Peyer's patch (tissue), 4 donors: ENCODE measurements at places on chromosomes 2 and 18. TPM values are rescaled to one million over a fixed set of nuclear protein-coding genes. Genes with fewer than 3 reads are reported as not detected.

CRYGD gene
- total RNA-seq, result not detected

SIGLEC15 gene
- total RNA-seq, result not detected

CTAGE1 gene
- total RNA-seq, result not detected

DNA sequence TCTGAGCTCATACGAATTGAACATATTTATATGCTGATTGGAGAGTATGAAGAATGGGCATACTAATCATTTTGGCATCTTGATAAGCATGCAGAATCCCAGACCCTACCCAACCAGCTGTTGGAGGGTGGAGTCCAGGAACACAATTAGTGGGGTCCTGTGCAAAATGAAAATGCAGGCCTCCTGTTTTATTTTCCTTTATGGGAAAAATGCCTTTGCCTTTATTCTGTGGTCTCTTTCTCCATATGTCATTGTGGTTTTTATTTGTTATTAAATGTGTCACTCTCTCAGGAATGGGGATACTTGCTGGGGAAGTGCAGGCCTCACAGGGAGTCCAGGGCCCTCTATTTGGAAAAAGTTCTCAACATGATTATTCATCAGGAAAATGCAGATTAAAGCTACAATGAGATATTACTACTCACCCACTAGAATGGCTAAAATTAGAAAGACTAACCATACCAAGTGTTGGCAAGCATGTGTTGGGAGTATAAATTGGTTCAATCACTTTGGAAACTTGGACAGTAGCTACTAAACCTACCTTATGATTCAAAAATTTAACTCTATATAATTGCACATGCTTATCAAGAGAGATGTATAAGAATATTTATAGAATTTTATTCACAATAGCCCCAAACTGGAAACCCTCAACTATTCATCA lies 223.1 kb upstream of the FBXO11 start:
- DNase-seq, result no peak
- no peak overlapping the region for H3K4me3 ChIP-seq

EFEMP1 gene
- 16.3 TPM for total RNA-seq

DNA sequence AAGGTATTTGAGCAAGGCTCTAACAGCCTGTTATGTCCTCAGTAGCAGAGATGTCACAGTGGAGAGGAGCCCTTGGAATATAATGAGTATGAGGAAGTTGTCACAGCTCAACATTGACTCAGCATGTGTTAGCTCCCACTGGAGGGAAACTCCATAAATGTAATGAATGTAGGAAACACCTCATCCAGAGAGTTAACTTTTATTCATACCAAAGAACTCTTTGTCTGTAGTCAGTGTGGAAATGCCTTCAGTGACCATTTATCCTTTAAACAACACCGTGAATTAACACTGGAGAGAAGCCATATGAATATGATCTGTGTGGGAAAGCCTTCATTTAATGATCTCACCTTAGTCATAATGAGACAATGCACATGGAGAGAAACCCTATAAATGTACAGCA lies 59.7 kb downstream of the CYP1B1 start:
- no peaks in the 10 kb centered on the region for H3K27me3 ChIP-seq
- H3K4me3 ChIP-seq, result no peak overlapping the region
- no peak overlapping the region for H3K27ac ChIP-seq
- no peaks in the 10 kb centered on the region for H3K4me1 ChIP-seq
- no peaks in the 10 kb centered on the region for H3K36me3 ChIP-seq

DNA sequence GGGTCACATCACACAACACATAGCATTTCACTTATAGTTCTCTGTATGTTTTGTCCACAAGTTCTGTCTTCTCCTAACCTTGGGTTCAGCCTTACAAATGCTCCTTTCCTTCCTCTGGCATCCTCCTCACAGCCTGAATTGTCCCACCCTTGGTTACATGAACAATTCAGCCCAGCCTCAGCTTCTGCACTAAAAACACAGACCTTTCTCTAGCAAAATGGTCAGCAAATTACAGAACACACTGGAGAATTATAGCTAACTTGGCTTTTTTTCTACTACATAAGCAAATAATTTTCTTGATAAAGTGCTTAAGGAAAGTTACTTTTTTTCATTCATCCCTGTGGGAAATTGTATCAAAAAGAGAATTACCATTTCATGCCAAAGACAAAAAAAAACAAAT lies 94.8 kb upstream of the COL5A2 start:
- no peaks in the 10 kb centered on the region for H3K4me1 ChIP-seq
- H3K27ac ChIP-seq, result no peak overlapping the region
- H3K27me3 ChIP-seq, result no peaks in the 10 kb centered on the region

NHEJ1 gene
- 75.5 TPM for total RNA-seq

GRCh38 chr2:151973901-151974199 lies 125.0 kb downstream of the CACNB4 start:
- DNase-seq, result no peak
- no peaks in the 10 kb centered on the region for H3K27me3 ChIP-seq
- H3K36me3 ChIP-seq, result no peaks in the 10 kb centered on the region
- H3K27ac ChIP-seq, result no peak overlapping the region
- H3K4me1 ChIP-seq, result no peaks in the 10 kb centered on the region

DNA sequence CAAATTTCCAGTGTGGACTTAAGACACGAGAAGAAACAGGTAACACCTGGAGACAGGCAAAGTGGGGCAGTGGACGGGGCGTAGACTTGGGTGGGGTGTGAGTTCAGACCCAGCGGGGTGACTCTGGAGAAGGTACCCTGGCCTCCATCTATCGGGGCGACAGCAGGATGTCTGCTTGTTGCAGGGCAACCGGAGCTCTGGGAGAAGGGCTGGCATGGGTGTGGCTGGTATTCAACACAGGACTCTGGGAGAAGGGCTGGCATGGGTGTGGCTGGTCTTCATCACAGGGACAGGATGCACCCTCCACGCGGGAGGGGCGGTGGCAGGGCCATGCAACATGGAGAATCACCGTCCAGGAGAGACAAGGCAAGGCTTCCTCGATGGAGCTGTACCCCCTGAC lies 198.5 kb downstream of the HDAC4 start:
- no peak overlapping the region for H3K27ac ChIP-seq
- H3K27me3 ChIP-seq, result no peaks in the 10 kb centered on the region
- no peak overlapping the region for H3K4me3 ChIP-seq
- no peaks in the 10 kb centered on the region for H3K4me1 ChIP-seq

GRCh38 chr18:389658-390357 lies 110.7 kb downstream of the COLEC12 start:
- no peak for DNase-seq
- H3K27ac ChIP-seq, result no peak overlapping the region
- no peaks in the 10 kb centered on the region for H3K27me3 ChIP-seq
- H3K4me1 ChIP-seq, result no peaks in the 10 kb centered on the region

GRCh38 chr2:55418072-55418471 lies 1.6 kb downstream of the CCDC88A start:
- H3K4me1 ChIP-seq, result peaks cover 6% of the 10 kb centered on the region
- DNase-seq, result no peak
- H3K27me3 ChIP-seq, result no peaks in the 10 kb centered on the region
- H3K4me3 ChIP-seq, result no peak overlapping the region

- H3K4me3 ChIP-seq, result no peak overlapping the region
- no peak for DNase-seq
Observed at GRCh38 chr2:224969633-224970260, 72.5 kb downstream of the DOCK10 start.

MRO gene
- not detected for total RNA-seq

ALPI gene
- total RNA-seq, result 309 TPM

GRCh38 chr2:42895134-42895790 lies 102.9 kb upstream of the HAAO start:
- H3K36me3 ChIP-seq, result no peaks in the 10 kb centered on the region
- DNase-seq, result no peak
- no peak overlapping the region for H3K27ac ChIP-seq
- no peaks in the 10 kb centered on the region for H3K27me3 ChIP-seq
- no peak overlapping the region for H3K4me3 ChIP-seq

BCL2 gene
- total RNA-seq, result 16.2 TPM

DNA sequence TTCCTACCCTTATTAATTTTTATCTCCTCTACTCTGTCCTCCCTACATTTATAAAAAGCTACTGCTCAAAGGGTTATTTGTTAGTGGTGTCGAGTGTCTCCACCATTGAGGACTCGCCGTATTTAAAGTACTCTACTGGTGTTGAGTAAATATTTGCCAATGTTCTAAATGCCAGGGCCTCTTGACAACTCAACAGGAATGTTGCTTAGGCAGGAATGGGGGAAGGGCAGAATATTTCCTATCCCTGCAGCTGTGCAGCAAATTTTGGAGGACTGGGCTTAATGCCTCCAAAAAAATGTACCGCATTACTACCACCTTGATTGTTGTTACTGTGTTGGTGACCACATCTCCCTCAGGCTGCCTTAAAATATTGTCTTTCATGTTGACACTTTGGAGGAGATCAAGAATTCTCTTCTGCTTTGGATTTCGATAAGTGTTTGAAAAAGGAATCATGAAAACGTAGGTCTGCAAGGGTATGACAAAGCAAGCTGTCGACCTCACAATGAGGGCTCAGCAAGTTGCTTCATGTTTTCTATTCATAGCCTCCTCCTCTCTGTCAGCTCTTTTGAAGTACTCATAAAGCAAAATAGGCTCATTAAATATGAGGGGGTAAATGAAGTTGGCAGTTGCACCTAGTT lies 84.3 kb downstream of the EFEMP1 start:
- H3K36me3 ChIP-seq, result no peaks in the 10 kb centered on the region
- no peaks in the 10 kb centered on the region for H3K27me3 ChIP-seq
- no peak overlapping the region for H3K27ac ChIP-seq
- H3K4me1 ChIP-seq, result no peaks in the 10 kb centered on the region
- no peak overlapping the region for H3K4me3 ChIP-seq
- no peak for DNase-seq

DNA sequence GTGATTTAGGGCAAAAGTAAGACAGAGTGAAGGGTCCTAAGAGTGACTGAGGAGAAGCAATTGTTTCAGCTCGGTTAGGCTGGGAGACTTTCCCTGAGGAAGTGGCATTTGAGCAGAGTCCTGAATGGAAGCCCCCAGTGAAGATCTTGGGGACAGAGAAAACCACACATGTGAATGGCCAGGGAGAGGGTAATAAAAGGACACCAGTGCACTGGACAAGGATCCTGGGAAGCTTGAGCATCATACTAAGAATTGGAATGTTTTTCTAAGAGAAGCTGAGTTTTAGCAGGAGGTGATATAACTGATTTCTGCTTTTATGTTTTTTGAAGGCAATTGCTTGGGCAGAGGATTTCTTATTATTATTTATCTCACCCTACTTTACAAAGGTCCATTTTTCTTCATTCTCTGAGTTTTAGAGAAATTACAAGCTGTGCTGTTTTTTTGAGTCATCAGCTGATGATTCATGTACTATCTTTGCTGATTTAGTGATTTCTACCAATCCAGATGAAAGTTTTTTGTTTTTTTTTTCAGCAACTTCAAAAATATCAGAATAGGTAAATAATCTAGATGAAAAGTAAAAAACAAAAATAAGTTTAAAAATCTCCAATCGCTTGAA lies 43.5 kb downstream of the MFSD6 start:
- no peak for DNase-seq
- H3K27me3 ChIP-seq, result no peaks in the 10 kb centered on the region
- no peaks in the 10 kb centered on the region for H3K4me1 ChIP-seq
- H3K4me3 ChIP-seq, result no peak overlapping the region
- no peaks in the 10 kb centered on the region for H3K36me3 ChIP-seq
- no peak overlapping the region for H3K27ac ChIP-seq

RAB6C gene
- total RNA-seq, result not detected

DNA sequence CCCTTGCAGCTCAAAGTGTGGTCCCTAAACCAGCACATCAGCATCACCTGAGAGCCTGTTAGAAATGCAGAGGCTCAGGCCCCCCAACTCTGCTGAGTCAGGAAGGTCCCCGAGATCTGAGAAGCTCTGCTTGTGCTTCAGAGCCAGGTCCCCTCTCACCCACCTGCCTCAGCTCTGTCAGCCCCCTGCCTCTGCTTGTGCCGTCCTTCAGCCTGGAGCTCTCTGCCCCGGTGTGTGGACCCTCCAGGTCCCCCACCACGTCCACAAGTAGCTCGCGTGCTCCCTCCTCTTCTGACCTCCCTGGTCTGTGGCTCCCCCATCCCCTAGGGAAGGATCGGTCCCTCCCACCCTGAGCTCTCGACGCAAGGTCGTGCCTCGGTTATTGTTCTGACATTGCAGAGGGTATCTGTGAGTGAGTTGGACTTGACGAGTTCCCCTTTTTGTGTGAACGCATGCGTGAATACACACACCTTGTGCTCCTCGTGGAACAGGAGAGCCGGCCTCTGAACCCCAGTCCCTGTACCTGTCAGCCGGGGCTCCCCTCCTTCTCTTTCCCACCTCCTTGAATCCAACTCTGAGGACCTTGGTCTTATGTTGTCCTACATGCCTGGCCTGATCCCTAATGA lies 75.5 kb upstream of the TAF1B start:
- H3K27me3 ChIP-seq, result no peaks in the 10 kb centered on the region
- no peaks in the 10 kb centered on the region for H3K36me3 ChIP-seq
- no peaks in the 10 kb centered on the region for H3K4me1 ChIP-seq
- H3K4me3 ChIP-seq, result no peak overlapping the region
- no peak overlapping the region for H3K27ac ChIP-seq

DNA sequence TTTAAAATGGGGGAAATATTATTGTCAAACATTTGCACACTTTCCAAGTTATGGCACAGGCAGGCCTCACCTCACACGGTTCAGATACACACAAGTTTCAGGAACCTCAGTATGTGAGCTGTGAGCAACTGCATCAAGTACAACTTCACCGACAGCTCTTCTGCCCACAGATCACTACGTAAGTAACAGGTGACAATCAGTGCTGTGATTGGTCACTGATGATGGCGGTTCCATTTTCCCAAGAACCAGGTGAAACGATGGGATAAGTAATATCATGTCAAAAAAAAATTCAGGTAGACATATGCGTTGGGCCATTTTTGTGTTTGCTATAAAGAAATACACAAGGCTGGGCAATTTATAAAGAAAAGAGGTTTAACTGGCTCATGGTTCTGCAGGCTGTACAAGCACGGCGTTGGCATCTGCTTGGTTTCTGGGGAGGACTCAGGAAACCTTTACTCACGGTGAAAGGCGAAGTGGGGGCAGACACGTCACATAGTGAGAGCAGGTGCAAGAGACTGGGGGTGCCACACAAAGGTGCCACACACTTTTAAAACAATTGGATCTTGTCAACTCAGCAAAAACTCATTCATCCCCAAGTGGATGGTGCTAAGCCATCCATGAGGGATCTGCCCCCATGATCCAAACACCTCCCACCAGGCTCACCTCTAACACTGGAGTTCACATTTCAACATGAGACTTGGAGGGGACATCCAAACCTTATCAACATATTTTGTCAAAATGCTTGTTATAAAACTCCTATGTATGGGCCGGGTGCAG lies 57.9 kb downstream of the LPIN2 start:
- DNase-seq, result no peak
- H3K27me3 ChIP-seq, result no peaks in the 10 kb centered on the region
- H3K4me1 ChIP-seq, result no peaks in the 10 kb centered on the region
- H3K36me3 ChIP-seq, result peaks cover 75% of the 10 kb centered on the region
- H3K4me3 ChIP-seq, result no peak overlapping the region

SIX3 gene
- not detected for total RNA-seq

MAPK4 gene
- total RNA-seq, result 2.0 TPM

SRD5A2 gene
- not detected for total RNA-seq

NYAP2 gene
- not detected for total RNA-seq

PDE11A gene
- 2.1 TPM for total RNA-seq

POTEC gene
- total RNA-seq, result not detected

GRCh38 chr2:106358081-106358480 lies 110.1 kb downstream of the RGPD3 start:
- no peak overlapping the region for H3K27ac ChIP-seq
- no peaks in the 10 kb centered on the region for H3K36me3 ChIP-seq
- H3K4me1 ChIP-seq, result peaks cover 7% of the 10 kb centered on the region

- no peak overlapping the region for H3K27ac ChIP-seq
- H3K4me3 ChIP-seq, result no peak overlapping the region
- H3K27me3 ChIP-seq, result no peaks in the 10 kb centered on the region
Observed at GRCh38 chr2:88038263-88039105, 17.1 kb downstream of the KRCC1 start.

MCM6 gene
- 8.8 TPM for total RNA-seq

GRCh38 chr2:158726911-158727592 lies 68.1 kb upstream of the DAPL1 start:
- H3K4me1 ChIP-seq, result no peaks in the 10 kb centered on the region
- H3K27me3 ChIP-seq, result no peaks in the 10 kb centered on the region
- no peak for DNase-seq
- no peaks in the 10 kb centered on the region for H3K36me3 ChIP-seq
- no peak overlapping the region for H3K4me3 ChIP-seq
- no peak overlapping the region for H3K27ac ChIP-seq
